GDM1 (cell line): ENCODE measurements at places on chromosomes 7 and 10.

DNA sequence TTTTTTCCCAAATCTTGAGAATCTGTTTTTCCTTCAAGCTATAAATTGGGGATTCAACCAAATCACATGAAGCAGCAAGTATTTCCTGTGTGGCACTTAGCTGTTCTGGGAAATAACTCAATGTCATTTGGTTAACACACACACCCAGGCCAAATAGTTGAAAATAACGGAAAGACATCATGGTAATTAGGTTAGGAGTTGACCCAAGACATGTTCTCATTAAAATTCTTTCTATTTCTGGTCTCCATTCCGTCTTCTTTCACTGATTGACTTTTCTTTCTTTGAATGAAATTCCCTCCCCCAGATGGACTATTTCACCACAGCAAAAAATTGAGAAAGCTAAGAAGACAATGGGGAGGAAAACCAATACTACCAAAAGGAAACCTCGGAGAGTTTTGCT is 30.5 kb downstream of the NRP1 start:
- DNase-seq = no peak

DNA sequence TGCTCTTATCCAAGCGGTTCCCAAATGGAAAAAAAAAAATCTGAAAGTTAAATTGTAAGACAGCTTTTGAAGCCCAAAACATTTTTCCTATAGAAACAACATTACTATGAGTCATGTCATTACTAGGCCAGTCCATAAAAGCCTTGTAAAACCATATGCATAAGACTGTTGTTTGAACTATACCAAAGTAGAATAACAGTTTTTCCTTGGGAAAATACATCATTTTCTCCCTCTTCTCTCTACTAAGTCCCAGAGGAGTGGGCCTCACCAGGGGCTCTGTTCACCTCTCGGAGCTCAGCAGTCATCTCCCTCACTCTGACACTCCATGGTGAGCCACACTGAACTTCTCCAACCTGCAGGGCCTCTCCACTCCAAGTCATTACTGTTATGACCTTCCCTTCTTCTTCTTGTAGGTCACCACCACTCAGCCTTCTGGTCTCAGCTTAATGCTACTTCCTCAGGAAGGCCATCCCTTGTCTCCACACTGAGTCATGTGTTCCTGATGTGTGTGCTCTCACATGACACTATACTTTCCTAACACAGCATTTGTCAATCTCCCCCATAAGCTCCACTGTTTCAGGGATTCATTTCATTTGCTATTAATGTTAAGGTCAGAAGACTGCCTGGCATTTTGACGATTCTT is 32.5 kb downstream of the ZNF438 start:
- peak; percentile 31 for DNase-seq

DNA sequence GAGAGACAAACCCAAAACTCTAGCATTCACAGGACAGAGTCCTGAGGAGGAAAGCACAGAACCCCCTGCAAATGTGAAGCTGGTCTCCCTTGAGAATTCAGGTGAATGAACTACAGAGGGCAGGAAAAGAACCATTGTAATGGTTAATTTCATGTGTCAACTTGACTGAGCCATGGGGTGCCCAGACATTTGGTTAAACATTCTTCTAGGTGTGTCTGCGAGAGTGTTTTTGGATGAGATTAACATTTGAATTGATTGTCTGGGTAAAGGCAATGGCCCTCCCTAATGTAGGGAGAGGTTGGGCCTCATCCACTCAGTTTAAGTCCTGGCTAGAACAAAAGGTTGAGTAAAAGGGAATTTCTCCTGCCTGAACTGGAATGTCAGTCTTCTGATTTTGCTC is 15.7 kb upstream of the CDK1 start:
- no peak for DNase-seq

- DNase-seq = no peak
Observed at GRCh38 chr10:68074031-68074774, 880 bp downstream of the HERC4 start.

GRCh38 chr7:112665709-112666108 is 124.5 kb downstream of the TMEM168 start:
- no peak for DNase-seq

DNA sequence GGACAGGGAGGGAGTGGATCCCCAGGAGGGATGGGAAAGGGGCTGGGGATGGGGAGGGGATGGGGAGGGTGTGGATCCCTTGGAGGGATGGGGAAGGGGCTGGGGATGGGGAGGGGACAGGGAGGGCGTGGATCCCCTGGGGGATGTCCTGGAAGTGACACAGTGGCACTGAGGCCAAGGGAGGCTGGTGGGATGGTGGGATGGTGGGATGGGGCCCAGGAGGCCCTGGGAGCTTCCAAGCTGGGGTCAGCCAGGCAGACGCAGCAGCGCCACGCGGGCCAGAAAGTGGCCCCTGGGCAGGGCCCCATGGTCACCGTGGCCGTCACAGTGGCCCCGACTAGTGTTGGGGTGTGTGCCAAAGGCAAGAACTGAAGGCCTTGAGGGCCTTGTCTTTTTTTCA is 67.8 kb downstream of the INPP5A start:
- no peak for DNase-seq

DNA sequence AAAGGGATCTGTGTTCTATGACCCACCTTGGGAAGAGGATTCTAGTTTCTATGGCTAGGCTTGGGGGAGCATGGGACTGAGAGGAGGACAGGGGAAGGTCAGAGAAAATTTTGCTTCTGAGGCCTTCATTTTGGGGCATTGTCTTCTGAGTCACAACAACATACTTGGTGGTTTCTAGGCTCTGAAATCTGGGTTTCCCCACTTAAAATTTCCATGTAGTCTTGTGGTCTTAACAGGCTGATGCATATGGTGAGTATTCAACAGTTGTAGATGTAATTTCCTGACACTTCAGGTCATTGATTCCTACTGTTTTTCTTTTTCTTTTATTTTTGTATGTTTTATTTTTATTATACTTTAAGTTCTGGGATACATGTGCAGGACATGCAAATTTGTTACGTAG is 88.5 kb downstream of the ANKRD7 start:
- no peak for DNase-seq

DNA sequence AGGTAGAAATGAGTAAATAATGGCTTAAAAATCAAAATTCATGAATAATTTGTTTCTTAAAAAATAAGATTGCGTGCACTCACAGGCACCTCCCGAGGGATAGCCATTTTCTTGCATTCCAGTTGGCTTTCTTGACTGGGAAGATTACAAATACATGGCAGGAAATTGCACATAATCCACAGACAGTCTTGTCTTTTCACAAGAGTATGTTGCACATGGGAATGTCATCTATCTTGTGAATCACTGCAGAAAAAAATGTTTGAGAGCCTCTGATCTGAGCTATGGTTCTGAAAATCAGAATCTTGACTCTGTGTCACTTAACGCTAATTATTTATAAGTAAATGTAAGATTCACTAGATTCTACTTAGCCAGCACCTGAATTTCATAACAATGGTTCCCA is 74.1 kb upstream of the PRKG1 start:
- DNase-seq = no peak

DNA sequence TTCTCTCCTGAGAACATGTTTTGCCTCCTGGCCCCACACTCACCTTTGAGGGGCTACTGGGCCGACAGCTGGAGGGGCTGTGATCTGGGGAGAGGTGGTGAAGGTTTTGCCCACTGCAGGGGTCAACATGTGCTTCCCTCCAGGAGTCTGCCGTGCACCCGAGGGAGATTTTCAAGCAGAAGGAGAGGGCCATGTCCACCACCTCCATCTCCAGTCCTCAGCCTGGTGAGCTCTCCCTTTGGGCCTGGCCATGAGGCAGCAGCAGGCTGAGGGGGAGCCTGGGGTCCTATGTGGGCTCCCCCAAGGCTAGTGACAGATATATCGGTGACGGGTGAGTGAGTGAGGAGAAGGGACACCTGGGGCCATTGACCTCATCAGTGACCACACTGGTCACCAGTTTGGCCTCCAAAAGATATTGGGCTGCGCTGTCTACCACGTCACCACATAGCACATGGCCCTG is 6.6 kb downstream of the PGAM2 start:
- no peak for DNase-seq

DNA sequence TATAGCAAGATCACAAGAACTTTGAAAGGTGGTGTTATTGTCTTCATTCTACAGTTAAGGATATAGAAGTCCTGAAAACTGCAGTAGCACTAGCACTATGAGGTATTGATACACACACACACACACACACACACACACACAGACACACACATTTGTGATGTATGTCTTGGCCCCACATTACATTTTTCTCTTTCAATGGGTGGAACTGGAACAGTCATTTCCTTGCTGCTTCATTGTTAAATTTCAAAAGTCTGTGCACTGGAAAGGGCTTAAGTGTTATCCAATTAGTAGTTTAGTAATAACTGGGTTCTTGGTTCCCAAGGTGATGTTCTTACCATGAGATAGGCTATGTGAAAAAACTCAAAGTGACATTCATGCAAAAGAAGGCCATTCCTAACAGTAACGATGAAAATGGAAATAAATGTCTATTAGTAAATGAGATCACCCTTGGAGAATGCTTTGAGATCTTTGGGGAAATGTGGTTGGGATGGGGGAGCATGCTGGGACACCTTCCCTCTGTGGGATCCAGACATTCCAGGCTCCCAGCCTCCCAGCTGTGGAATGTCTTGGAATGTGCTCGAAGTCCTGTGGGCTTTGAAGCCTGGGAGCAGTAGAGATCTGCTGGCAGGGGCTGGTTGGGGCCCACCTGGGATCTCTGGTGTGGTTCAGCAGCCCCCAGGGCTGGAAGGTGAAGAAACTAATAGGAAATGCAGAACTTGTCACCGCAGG is 37.4 kb upstream of the CALD1 start:
- no peak for DNase-seq

DNA sequence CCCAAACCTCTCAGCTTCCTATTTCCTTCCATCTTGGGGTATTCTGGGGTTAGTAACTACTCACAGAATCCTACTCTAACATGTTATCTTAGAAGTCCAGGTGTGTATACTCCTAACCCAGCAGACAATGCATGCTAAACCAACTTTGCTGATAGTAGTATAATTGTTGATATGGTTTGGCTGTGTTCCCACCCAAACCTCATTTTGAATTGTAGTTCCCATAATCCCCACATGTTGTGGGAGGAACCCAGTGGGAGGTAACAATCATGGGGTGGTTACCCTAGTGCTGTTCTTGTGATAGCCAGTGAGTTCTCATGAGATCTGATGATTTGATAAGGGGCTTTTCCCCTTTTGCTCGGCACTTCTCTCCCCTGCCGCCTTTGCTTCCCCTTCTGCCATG is 135.1 kb downstream of the CHRM2 start:
- no peak for DNase-seq
